Cerebellum (tissue), 4 donors: ENCODE measurements at places on chromosomes 4 and X. TPM values are rescaled to one million over a fixed set of nuclear protein-coding genes. Genes with fewer than 3 reads are reported as not detected.

The CLRN2 gene
- total RNA-seq = not detected

The FMR1NB gene
- total RNA-seq = not detected

The GPRASP3 gene
- total RNA-seq = 33.4 TPM

The IL13RA2 gene
- 1.5 TPM for total RNA-seq

The XK gene
- total RNA-seq = 4.1 TPM

The MAP9 gene
- 33.2 TPM for total RNA-seq

The SLC49A3 gene
- 0.36 TPM for total RNA-seq

The WDR44 gene
- 23.0 TPM for total RNA-seq

The KDM6A gene
- 63.2 TPM for total RNA-seq

GRCh38 chr4:105230287-105230686 lies 83.6 kb downstream of the TET2 start:
- no peak for DNase-seq

DNA sequence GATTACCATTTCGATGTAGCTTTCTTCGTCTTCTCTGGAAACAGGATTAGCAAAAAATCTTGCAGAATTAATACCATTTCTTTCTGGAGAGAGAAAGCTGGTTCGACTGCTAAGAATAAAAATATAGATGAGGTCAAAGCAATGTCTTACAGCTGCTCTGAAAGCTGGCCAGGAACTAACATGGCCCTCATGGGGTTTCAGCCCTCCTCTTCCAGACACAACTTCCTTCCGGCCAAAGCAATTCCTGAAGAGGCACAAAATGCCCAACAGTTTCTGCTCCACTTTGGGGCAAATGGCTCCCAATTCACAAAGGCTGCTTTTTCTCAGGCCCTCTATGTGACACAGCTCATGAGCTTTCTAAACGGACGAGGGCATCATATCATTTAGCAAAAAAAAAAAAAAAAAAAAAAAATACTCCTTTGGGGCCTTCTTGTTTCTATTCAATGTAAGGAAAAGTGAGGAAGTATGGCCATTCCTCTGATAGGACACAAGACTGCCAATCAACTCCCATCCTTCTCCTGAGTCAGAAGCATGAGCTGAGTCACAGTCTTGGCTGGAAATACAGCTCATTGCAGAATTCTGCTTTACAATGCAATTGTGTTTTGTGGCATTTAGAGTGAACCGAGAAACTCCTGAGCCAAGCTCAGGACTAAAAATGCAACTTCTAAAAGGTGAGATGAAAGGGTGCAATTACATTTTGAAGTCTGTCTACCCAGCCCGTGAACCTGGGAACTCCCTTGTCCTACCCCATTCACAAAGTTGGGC lies 42.7 kb upstream of the CTAG2 start:
- DNase-seq = no peak

GRCh38 chr4:1302159-1302558 lies 12.5 kb downstream of the MAEA start:
- no peak for DNase-seq

- no peak for DNase-seq
Observed at GRCh38 chr4:152448038-152448707, 87.7 kb downstream of the FBXW7 start.

DNA sequence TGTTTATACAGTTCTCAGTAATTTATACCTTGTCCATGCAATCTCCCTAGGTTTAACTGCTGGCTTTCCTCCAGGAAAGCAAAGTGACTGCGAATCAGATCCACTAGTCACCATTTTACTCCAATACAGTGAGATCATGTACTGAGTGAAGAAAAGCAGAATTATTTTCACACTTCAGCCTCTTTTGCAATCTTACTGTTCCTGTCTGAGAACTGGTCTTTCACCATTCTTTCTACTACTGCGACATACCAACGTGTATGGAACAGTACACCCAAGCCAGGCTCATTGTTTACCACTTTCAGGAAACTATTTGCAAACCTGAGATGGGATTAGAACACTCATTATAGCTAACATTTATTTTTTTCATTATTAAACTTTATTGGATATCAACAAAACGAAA lies 8.0 kb upstream of the MSL3 start:
- no peak for DNase-seq

DNA sequence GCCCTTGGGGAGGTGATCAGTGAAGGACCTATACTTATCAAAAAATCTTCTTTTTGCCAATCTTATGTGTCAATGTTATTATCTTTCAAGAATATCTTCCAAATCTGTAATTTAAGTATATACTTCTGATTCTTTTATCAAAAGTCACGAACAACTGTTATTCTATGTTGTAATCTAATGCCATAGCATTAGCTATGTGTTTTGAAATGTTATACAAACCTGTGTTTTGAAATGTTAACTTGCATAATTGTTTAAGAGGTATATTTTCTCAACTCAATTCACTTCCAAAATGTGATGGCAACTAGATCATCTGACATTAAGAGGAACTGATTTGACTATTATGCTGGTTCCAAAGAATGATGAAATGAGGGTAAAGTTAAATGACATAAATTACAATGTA lies 113.5 kb downstream of the NDST4 start:
- DNase-seq = no peak

DNA sequence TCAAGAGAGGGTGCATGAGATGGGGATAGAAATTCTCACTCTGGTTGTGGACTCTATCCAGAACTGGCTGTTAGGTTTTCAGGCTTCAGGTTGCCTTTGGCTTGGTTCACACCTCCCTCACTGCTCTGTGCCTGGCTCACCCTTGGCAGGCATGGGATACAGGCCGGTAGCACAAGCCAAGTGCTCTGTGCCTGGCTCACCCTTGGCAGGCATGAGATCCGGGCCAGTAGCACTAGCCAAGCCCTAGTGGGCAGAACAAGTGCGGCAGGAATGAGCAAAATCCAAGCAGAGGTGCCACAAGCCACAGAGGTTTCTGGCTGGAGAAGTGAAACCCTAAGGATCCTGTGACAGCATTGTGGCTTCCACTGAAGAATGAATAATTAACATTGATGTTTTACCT lies 1642.3 kb downstream of the C4orf33 start:
- DNase-seq = no peak

DNA sequence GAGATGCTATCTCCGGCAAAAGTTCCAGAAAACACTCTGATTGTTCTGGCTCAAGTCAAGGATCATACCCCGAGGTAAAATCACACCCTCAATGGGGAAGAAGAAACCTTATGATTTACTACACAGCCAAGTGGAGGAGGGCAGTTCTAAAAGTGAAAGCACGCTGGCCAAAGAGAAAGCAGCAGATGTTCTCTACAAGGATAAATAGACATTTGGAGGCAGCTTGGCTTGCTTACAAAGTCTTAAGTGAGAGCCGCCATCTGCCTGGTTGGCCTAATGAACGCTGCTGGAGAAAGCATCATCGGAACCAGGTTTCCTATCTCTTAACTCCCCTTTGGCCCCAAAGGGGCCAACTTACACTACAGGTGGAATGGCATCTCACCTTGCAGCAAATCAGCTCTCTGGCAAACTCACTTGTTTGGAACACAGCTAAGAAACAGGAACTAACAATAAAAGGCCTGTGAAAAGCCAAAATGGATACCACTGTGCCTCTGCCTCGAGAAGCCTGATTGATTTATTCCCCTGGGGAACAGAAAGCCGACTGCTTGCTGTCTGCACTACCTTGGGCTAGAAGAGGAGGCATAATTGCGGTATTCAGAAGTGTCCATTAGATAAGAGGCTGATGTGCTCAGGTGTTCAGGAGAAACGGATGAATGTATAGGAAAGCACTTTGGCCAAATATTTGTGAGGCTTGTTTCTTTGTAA lies 22.8 kb downstream of the FRAS1 start:
- no peak for DNase-seq

DNA sequence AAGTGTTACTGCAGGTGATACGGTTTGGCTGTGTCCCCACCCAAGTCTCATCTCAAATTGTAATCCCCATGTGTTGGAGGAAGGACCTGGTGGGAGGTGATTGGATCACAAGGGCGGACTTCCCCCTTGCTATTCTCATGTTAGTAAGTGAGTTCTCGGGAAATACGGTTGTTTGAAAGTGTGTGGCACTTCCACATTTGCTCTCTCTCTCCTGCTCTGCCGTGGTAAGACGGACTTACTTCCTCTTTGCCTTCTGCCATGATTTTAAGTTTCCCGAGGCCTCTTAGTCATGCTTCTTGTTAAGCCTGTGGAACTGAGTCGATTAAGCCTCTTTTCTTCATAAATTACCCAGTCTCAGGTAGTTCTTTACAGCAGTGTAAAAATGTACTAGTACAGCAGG lies 65.2 kb upstream of the SLC7A11 start:
- no peak for DNase-seq

DNA sequence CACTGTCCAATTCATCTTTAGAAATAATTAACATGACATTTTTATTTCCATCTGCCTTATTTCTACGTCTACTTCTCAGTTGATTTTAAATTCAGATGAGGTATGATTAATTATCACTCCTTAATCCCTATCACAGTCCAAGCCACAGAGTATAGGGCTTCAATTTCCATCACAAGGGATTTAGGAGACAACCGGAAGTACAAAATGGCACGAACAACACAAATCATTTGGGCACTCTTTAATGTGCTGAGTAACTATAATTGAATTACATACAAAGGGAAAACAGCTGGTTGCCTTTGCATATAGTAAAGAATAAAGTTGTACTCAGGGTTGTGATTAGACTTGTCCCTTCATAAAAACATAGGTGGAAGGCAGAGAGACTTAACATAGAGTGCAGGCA lies 290.4 kb upstream of the MAGEB16 start:
- DNase-seq = no peak

DNA sequence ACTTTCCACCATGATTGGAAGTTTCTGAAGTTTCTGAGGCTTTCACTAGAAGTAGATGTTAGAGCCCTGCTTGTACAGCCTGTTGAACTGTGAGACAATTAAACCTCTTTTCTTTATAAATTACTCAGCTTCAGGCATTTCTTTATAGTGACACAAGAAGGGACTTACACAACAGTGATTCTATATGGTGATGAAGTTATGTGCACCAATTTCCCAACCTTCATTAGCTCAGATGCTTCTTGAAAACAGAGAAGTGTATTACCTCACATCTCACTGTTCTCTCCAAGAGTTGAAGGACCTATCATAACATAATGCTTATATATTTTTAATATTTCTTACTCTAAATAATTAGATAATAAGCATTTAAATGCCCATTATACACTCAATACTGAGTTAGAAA lies 202.1 kb upstream of the ANXA10 start:
- no peak for DNase-seq

DNA sequence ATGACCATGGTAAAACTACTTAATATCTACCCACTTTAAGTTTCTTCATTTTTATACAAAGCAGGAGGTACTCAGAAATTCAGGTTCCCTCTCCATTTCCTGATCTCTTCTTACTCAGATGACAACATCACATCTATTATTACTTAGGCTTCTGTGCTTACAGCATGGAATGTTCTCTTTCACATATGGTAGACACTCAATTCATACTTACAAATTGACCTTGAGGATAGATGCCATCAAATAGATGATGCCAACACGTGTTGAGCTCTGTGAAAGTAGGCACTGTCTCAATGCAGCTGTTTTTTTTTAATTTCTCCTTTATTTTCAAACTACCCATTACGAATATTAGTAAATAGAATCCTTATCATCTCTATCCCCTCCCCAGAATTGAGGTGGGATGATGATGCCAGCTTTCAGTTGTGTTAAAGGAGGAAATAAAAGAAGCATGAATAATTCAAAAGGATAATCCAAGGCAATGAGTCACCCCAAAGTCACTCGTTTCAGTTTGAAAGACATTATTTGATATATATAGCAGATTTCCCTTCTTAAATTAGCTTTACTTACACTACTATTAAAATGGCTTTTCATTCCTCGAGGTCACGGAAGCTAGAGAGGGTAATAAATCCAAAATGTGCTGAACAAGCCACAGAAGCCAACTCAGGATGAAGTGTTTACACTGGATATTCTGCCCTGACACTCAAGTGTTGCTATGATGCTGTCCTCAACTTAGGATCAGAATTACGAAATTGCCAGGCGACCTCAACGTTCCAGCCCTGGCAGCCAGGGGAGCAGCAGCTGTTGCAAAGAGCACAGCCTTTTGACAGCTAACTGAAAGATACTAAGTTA lies 124.2 kb upstream of the EOLA2 start:
- DNase-seq = no peak
